WTC11 (cell line): ENCODE measurements at places on chromosomes 13 and 19. TPM values are rescaled to one million over a fixed set of nuclear protein-coding genes. Genes with fewer than 3 reads are reported as not detected.

- peak overlapping the region; percentile 98 for H3K4me3 ChIP-seq
- H3K27me3 ChIP-seq, result 0 out of 2 replicates have a peak, but pooled peaks cover 4% of the 10 kb centered on the region
- no peak for DNase-seq
- H3K4me1 ChIP-seq, result peaks cover 9% of the 10 kb centered on the region
Observed at GRCh38 chr19:37217480-37217774, 587 bp upstream of the ZNF383 start.

DNA sequence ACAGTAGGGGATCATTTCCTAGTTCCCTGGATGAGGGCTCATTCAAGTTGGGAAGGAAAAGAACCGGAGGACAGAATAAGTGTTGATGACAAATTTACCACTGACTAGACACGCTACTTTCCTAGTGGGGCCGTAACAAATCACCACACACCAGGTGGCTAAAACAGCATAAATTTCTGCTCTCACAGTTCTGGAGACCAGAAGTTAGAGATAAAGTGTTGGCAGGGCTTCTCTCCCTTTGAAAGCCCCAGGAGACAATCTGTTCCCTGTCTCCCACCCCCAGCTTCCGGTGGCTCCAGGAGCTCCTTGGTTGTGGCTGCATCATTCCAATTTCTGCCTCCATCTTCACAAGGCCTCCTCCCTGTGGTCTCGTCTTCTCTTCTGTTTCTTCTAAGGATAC lies 65.4 kb upstream of the ARGLU1 start:
- no peak overlapping the region for H3K4me3 ChIP-seq
- H3K27me3 ChIP-seq, result no peaks in the 10 kb centered on the region

GRCh38 chr19:52786078-52786463 lies 520 bp downstream of the ZNF600 start:
- H3K27me3 ChIP-seq, result peaks cover 42% of the 10 kb centered on the region
- peaks cover 30% of the 10 kb centered on the region for H3K4me1 ChIP-seq
- H3K4me3 ChIP-seq, result peak overlapping the region; percentile 83
- DNase-seq, result peak; percentile 31

DNA sequence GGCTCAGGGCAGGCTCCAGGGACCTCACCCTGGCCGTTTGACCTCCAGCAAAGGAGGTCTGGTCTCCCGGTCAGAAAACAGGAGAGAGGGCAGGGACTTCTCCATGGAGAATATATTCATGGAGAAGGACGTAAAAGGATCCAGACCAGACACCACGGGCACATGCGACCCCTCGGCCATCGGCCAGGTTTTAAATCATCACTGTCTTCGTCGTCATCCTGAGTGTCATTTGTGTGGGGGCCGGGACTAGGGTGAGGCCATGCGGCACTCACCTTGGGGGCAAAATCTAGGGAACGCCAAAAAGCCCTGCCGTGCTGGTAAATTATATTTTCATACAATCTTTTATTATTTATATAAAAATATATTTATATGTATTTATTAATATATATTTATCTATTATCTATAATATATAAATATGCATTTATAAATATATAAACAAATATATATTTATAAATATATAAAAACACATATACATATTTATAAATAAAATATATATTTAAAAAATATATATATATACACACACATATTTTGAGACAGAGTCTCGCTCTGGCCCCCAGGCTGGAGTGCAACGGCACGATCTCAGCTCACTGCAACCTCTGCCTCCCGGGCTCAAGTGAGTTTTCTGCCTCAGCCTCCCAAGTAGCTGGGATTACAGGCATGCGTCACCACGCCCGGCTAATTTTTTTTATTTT lies 75.4 kb downstream of the GADD45B start:
- peaks cover 8% of the 10 kb centered on the region for H3K4me1 ChIP-seq
- DNase-seq, result no peak
- H3K36me3 ChIP-seq, result no peaks in the 10 kb centered on the region
- no peaks in the 10 kb centered on the region for H3K27me3 ChIP-seq

DNA sequence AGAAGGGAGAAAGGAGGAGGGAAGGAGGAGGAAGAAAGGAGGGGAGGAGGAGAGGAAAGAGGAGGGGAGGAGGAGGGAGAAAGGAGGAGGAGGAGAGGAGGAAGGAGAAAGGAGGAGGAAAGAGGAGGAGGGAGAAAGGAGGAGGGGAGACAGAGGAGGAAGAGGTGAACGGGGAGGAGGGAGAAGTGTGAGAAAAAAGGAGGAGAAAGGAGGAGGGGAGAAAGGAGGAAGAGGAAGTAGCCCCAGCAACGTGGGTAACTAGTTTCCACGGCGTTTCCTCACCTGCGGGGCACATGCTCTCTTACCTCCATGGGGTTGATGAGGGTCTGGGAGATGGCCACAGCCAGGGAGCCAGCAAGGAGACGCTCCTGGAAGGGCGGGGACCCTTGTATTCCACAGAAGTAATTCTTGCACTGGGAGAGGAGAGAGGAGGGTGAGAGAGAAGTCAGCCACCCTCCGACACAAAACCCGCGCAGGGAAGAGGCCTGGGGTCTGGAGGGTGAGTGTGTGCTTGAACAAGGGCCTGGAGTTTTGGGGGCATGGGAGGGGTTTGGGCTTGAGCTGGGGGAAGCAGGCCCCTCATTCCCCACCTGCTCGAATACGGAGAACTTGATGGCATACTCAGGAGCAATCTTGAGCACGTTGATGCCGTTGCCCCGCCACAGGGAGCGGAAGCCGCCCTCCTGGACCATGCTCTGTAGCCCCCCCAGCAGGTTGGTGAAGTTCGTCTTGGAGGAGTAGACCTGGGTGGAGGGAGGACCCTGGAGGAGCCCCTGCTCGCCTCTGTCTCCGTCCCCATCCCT lies 3.9 kb downstream of the SLC25A41 start:
- H3K4me1 ChIP-seq, result no peaks in the 10 kb centered on the region
- peaks cover 5% of the 10 kb centered on the region; the same call in 1 of the 2 replicates for H3K36me3 ChIP-seq
- H3K4me3 ChIP-seq, result peak overlapping the region; percentile 31
- no peak overlapping the region for H3K27ac ChIP-seq
- no peak for DNase-seq

- peaks cover 4% of the 10 kb centered on the region; the same call in 1 of the 2 replicates for H3K4me1 ChIP-seq
- no peak for DNase-seq
- peaks cover 28% of the 10 kb centered on the region for H3K36me3 ChIP-seq
- H3K27me3 ChIP-seq, result no peaks in the 10 kb centered on the region; the same call in 1 of the 2 replicates
- no peak overlapping the region for H3K27ac ChIP-seq
Observed at GRCh38 chr19:8085598-8086408, 33.2 kb downstream of the CCL25 start.

DNA sequence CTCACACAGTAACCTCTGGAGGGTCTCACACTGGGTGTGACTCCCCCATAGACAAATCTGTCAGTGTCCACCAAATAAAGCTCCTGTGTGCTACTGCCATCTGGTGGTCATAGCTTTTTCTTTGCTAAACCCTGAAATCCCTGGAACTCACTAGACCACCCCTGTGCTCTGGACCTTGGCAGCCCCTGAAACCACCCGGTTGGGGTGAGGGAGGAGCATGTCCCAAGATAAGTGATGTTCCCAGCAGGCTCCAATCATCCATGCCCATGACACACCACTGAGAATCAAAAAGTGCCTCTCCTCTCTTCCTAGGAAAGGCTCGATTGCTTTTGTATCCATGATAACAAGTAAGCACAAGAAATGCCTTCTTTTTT lies 6.5 kb upstream of the HSD17B14 start:
- peaks cover 11% of the 10 kb centered on the region for H3K36me3 ChIP-seq
- no peak overlapping the region for H3K4me3 ChIP-seq
- no peaks in the 10 kb centered on the region; the same call in 1 of the 2 replicates for H3K27me3 ChIP-seq
- H3K27ac ChIP-seq, result no peak overlapping the region
- H3K4me1 ChIP-seq, result peaks cover 6% of the 10 kb centered on the region

- H3K4me1 ChIP-seq, result peaks cover 38% of the 10 kb centered on the region
- DNase-seq, result no peak
- 0 out of 2 replicates have a peak overlapping the region, but pooled peaks have one; percentile 49 for H3K27ac ChIP-seq
- peaks cover 35% of the 10 kb centered on the region for H3K36me3 ChIP-seq
- H3K27me3 ChIP-seq, result no peaks in the 10 kb centered on the region; the same call in 1 of the 2 replicates
Observed at GRCh38 chr19:16829822-16830289, 658 bp downstream of the SIN3B start.

DNA sequence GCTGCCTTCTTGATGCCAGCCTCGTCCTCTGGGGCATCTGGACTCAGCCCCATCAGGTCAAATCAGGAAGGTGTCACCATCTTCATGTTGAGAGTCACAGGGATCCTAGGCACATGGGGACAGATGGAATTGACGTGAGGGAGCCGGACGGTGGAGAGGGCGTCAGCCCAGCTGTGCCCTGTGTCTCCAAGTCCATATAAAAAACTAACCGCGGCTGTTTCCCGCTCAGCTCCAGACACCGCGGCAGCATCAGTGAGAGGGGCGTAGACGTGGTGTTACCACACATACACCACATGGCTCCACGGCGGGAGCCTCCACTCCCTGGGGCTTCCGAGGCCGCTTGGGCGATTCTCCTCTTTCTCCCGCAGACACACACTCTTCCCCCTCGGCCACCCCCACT lies 5.6 kb upstream of the PRR36 start:
- H3K27me3 ChIP-seq, result peaks cover 24% of the 10 kb centered on the region
- DNase-seq, result no peak
- H3K36me3 ChIP-seq, result no peaks in the 10 kb centered on the region
- no peak overlapping the region for H3K27ac ChIP-seq
- H3K4me1 ChIP-seq, result no peaks in the 10 kb centered on the region; the same call in 1 of the 2 replicates

DNA sequence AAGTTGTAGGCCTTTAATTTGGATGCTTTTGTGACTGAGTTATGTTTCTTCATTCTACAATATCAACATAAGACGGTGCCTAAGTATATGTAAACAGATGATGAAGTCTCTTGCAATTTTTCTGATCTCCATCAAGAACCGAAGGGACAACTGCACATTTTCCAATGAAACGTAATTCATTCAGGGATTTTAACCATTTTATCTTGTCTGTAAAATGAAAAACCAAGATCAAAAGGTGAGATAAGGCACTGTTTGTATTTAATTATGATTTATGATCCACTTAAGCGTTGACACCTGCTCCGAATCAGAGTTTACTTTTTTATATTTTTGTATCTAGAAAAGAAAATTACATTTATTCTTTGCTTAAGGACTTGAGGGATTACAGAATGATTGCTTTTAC lies 556.8 kb upstream of the ARGLU1 start:
- H3K27ac ChIP-seq, result no peak overlapping the region
- no peak overlapping the region for H3K4me3 ChIP-seq
- peaks cover 6% of the 10 kb centered on the region; the same call in 1 of the 2 replicates for H3K4me1 ChIP-seq
- H3K27me3 ChIP-seq, result peaks cover 3% of the 10 kb centered on the region; the same call in 1 of the 2 replicates

DNA sequence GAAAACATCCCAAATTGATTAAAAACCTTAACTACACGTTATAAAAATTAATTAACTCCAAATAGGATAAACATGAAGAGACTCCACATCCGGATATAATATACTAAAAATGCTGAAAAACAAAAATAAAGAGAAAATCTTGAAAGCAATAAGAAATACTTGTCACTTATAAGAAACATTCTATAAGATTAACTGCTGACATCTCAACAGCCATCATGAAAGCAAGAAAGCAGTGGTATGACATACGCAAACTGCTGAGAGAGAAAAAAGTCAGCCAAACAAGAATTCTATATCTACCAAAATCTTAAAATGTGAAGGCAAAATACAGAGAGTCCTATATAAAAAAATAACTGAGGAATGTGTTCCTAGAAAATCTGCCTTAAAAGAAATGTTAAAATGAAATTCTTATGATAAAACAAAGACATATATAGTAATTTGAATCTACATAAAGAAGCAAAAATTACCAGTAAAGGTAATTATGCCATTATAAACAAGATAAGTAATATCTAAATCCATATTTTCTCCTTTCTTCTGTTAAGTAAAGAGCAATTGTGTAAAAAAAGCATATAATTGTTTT lies 1851.1 kb downstream of the PCDH9 start:
- H3K4me1 ChIP-seq, result no peaks in the 10 kb centered on the region
- no peak overlapping the region for H3K27ac ChIP-seq
- no peak for DNase-seq

DNA sequence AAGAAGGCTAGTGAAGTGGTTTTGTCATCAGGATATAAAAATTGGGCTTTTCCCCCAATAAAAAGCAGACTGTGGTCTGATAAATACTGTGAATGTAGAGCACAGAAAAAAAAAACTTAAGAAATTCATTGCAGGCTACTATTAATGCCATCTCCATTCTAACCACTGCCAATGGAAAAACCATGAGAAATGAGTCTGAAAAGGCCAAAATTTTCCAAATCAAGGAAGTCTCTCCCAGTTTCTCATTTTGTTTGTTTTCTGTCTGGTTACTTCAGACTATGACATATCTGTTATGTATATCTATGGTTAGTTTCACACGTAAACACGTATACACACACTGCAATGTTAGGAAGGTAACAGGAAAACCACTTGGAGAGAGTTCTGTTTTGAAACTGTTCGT lies 193.6 kb upstream of the TSC22D1 start:
- no peak overlapping the region for H3K4me3 ChIP-seq
- no peaks in the 10 kb centered on the region for H3K36me3 ChIP-seq
- no peak overlapping the region for H3K27ac ChIP-seq
- no peaks in the 10 kb centered on the region for H3K27me3 ChIP-seq

GRCh38 chr13:59000770-59001169 lies 1163.0 kb downstream of the DIAPH3 start:
- H3K36me3 ChIP-seq, result peaks cover 10% of the 10 kb centered on the region; the same call in 1 of the 2 replicates
- no peak for DNase-seq
- no peaks in the 10 kb centered on the region; the same call in 1 of the 2 replicates for H3K27me3 ChIP-seq
- H3K4me1 ChIP-seq, result peaks cover 7% of the 10 kb centered on the region

DNA sequence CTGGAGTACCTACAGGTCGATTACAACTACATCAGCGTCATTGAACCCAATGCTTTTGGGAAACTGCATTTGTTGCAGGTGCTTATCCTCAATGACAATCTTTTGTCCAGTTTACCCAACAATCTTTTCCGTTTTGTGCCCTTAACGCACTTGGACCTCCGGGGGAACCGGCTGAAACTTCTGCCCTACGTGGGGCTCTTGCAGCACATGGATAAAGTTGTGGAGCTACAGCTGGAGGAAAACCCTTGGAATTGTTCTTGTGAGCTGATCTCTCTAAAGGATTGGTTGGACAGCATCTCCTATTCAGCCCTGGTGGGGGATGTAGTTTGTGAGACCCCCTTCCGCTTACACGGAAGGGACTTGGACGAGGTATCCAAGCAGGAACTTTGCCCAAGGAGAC lies 4.7 kb downstream of the SLITRK5 start:
- H3K4me1 ChIP-seq, result peaks cover 36% of the 10 kb centered on the region
- no peak for DNase-seq
- H3K4me3 ChIP-seq, result no peak overlapping the region
- peaks cover 16% of the 10 kb centered on the region for H3K36me3 ChIP-seq
- peaks cover 67% of the 10 kb centered on the region for H3K27me3 ChIP-seq

GARIN5A gene
- total RNA-seq, result 8.2 to 17.1 TPM (median 15.3 TPM) in 3 replicates

SYNGR4 gene
- not detected in 3 replicates for total RNA-seq

PSG11 gene
- total RNA-seq, result not detected in 3 replicates

TPTE2 gene
- total RNA-seq, result not detected in 3 replicates

SHISA7 gene
- total RNA-seq, result 0.79 to 0.94 TPM (median 0.87 TPM) in 3 replicates

GTF3A gene
- 77.0 to 88.7 TPM (median 78.4 TPM) in 3 replicates for total RNA-seq
